ENCODE measurements at places on chromosomes 5 and 9. TPM values are rescaled to one million over a fixed set of nuclear protein-coding genes. Genes with fewer than 3 reads are reported as not detected.

The NIPAL4 gene
- not detected for total RNA-seq

The GPSM1 gene
- total RNA-seq = 22.1 TPM

The UBE2QL1 gene
- 0.11 TPM for total RNA-seq

The NUTM2G gene
- 0.57 TPM for total RNA-seq

The SLC34A3 gene
- not detected for total RNA-seq

The GLIPR2 gene
- 10.0 TPM for total RNA-seq

The TXNDC8 gene
- not detected for total RNA-seq

The TRIM7 gene
- total RNA-seq = not detected

The SOHLH1 gene
- not detected for total RNA-seq

The ENTPD2 gene
- total RNA-seq = 5.1 TPM

The NINJ1 gene
- 28.9 TPM for total RNA-seq

DNA sequence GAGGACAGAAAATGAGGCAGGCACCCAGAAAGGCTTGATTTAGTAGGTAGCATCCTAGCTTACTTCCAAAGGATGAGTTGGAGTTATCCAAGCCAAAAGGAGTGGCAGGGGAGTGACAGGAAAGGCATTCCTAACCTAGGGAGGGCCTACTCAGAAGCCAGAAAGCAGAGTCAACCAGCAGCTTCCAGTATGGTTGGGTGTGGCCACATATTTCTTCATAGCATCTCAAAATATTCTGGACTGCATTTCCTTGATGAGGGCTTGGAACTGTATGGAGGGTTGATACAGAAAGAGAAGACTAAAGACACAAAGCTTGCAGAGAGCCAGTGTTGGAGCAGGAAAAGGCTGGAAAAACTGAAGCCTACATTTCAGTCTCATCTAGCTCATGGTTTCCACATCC lies 656.8 kb upstream of the DMAC1 start:
- no peak for DNase-seq

DNA sequence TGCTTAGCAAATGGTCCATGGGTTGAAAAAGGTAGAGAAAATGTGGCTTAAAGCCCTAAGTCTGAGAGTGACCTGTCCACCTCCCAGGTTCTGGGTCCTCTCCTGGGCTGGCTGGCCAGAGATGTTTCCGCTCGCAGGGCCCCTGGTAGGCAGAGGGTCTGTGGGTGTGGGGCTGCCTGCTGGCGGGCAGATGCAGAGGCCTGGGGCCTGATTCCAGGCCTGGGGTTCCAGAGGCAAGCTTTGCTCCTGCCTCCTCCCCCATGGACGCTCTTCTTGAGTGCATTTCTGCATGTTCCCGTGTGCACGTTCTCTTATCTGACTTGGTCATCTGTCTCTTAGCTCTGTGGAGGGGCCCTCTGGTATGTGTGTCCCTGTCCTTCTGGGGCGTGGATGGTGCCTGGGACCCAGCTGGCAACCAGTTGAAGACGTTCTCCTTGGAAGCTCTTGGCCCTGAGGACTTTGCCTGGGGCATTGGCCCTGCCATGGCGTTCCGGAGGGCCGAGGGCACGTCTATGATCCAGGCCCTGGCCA lies 3.8 kb downstream of the MIGA2 start:
- DNase-seq = no peak

DNA sequence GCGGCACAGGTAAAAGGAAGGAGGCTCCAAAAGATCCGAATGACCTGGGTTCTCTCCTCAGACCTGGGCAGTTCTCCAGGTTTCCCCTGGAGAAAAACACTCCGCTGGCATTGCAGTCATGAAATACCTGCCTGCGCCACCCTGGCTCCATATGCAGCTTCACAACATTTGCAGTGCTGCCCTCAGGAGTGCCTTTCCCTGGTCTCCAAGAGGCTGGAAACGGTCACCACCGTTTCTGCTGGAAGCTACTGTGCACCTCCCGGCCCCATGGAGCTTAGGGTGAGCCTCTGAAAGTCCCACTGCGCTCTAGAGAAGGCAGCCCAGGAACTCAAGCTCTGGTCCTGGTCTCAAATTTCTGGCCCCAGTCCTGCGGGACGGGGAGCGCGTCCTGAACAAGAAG lies 670 bp downstream of the UGT3A1 start:
- peak; percentile 41 for DNase-seq

GRCh38 chr5:153672347-153673090 lies 182.0 kb downstream of the GRIA1 start:
- no peak for DNase-seq

- no peak for DNase-seq
Observed at GRCh38 chr5:109767997-109768396, 78.3 kb downstream of the MAN2A1 start.

DNA sequence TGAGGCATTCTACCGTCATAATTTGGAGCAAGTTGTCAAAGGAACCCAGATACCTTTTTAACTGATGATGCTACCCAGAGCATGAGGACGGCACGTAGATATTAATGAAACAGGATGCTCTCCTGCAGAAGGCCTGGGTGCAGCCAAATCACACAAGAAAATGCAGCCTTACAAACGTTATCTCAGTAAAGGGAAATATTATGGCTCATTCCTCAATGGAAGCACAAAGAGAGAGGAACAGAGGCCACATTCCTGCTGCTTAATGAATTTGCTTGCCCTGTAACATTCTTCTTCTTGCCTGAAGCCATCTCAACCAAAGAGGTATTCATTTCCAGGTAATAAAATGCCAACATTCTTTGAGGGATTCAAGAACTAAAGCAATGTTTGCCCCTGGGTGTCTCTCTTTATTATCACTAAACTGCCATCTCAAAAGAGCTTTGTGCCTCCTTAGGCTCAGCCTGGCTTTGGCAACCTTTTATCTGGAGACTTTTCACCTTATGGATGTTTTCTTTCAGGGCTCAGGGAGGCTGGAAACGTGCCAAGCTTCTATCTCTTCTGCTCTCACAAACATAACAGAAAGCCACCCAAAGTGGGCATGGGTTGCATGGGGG lies 92.9 kb downstream of the TNC start:
- no peak for DNase-seq

GRCh38 chr5:100800562-100800961 lies 102.5 kb downstream of the ST8SIA4 start:
- no peak for DNase-seq

- peak; percentile 31 for DNase-seq
Observed at GRCh38 chr5:95440825-95441224, 49.7 kb downstream of the FAM81B start.

DNA sequence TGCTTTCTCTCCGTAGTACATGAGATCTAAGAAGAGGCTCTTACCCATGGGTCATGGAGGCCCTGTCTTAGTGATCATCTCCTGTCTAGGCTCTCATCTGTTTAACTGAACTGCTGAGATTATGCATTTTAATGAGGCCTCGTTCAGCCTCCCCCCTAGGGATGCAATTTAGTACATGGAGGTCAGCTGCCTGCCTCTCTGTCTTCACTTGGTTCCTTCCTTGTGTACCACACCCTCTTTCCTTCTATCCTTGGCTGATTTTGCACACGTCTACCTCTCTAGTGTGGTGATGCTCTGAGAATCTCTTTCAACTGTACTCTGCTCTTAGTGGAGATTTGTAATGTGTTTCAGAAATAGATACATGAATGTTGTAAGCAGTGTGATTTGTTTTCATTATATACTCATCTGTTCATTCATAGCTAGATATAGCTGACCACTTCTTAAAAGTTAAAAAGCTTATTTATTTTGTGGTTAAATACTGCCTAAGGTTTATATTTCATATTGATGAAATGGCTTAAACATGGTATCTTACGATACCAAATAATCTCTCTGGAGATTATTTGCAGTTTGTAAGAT lies 3.5 kb upstream of the ACTBL2 start:
- no peak for DNase-seq

DNA sequence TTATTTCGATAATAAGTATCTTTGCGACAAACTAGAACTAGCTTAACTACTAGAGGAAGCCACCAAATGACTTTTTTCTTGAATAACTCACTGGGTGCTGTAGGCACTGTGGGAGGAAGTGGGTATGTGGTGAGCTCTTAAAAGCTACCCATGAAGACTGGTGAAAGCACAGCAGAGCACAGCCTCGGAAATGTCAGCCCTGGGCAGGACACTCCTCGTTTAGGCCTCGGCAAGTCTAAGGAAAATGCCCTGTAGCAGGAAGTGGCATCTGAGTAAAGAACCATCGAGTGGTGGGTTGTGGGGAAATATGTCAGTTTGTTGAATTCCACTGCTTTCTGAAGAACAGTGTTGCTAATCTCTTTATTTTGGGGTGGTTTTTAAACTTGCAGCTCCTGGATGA lies 44.0 kb upstream of the NCS1 start:
- DNase-seq = no peak

GRCh38 chr5:18068826-18069225 lies 434.6 kb downstream of the TAF11L14 start:
- DNase-seq = no peak

DNA sequence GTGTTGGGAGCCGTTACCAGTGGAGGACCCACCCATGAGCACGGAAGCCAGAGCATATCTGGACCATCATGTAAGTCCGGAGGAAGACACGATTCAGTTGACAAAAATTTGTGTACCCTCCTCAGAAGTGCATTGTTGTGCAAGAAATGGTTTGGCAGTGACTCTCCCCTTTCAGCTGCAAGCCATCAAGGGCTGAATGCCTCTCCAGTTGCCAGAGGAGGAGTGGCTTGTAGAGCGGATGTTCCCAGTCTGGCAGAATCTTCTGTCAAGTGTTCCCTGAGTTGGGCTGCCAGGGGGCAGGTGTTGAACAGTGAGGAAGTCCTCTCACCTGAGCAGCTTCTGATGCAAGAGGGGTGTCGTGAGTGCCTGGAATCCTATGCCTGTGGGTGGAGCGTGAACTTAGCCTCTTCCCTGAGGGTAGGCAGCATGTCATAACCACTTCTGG lies 27.6 kb upstream of the CDKN2AIPNL start:
- DNase-seq = peak; percentile 92

- peak; percentile 24 for DNase-seq
Observed at GRCh38 chr9:133769511-133770075, 31.4 kb upstream of the SARDH start.

DNA sequence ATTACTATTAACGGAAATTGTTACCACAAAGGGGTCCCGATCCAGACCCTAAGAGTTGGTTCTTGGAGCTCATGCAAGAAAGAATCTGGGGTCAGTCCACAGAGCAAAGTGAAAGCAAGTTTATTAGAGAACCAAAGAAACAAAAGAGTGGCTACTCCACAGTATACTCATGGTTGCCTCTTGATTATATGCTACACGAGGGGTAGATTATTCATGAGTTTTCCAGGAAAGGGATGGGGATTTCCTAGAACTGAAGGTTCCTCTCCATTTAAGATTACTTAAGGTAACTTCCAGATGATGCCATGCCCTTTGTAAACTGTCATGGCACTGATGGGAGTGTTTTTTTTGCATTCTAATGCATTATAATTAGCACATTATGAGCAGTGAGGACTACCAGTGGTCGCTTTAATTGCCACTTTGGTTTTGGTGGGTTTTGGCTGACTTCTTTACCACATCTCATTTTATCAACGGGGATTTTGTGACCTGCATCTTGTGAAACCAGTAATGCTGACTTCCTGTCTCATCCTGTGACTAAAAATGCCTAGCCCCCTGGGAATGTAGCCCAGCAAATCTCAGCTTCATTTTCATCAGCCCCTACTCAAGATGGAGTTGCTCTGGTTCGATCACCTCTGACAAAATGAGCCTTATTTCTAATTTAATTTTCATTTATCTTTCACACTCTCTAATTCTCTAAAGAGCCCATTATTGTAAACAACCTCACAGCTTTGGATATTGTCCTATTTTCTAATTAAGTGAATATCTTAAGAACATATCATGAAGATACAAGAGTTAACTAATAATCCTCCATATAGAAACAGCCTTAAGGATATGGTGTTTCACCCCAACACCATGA lies 336.3 kb downstream of the RASEF start:
- no peak for DNase-seq

DNA sequence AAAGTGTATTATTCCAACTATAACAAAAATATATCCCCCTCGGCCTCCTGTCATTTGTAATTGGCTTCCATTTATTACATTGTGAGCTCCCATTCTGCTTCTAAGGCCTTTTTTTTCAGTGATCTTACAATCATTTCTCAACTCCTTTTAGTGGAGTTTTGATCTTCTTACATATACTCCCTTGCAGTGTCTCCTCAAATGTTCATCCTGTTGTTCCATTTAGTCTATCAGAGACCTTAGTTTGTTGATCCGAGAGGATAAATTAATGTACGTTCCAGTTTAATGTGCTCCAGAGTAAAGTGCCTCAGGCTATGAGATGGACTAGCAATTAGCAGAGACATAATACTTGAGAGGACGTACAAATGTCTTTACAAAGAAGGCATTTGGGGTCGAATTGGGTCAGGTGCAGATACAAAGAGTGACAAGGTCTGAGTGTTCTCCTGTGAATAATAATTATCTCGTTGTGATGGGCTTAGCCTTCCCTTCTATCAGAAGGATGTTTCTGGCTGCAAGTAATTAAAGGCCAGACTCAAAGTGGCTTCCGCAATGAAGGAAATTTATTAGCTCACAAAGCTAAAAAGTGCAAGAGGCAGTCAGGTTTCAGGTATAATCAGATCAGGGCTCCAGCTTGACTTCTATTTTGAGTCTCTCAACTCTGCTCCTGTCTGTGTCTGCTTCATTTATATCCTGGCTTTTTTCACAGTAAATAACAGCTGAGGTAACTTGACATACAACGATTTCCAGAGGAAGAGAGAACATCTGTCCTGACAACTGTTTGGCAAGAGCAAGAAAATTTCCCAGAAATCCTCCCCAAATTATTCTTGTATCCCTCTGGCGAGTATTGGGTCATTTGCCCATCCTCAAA lies 30.1 kb downstream of the ARRDC3 start:
- no peak for DNase-seq

- DNase-seq = no peak
Observed at GRCh38 chr5:73125289-73125688, 4.9 kb downstream of the TMEM171 start.

GRCh38 chr9:102445181-102445747 lies 549.9 kb upstream of the CYLC2 start:
- no peak for DNase-seq

GRCh38 chr5:54742417-54742891 lies 224.9 kb downstream of the SNX18 start:
- no peak for DNase-seq

GRCh38 chr5:130514984-130515690 lies 610.9 kb downstream of the CHSY3 start:
- no peak for DNase-seq

- DNase-seq = no peak
Observed at GRCh38 chr5:172979778-172980177, 3.8 kb upstream of the ATP6V0E1 start.

GRCh38 chr9:130437011-130437789 lies 7.6 kb upstream of the ASS1 start:
- DNase-seq = peak; percentile 35

- DNase-seq = no peak
Observed at GRCh38 chr5:142246-142810, 49.0 kb upstream of the LRRC14B start.

Data from H9 (cell line).